Activated CD4-positive, alpha-beta T cell treated with anti-CD3 and anti-CD28 coated beads, Interleukin-10, Interleukin-2, amounts not matched to agents 100 ng/mL and 50 ng/mL, durations not matched to agents 16 hours and 8 hours (primary cell): ENCODE measurements at places on chromosomes 5 and 9.

DNA sequence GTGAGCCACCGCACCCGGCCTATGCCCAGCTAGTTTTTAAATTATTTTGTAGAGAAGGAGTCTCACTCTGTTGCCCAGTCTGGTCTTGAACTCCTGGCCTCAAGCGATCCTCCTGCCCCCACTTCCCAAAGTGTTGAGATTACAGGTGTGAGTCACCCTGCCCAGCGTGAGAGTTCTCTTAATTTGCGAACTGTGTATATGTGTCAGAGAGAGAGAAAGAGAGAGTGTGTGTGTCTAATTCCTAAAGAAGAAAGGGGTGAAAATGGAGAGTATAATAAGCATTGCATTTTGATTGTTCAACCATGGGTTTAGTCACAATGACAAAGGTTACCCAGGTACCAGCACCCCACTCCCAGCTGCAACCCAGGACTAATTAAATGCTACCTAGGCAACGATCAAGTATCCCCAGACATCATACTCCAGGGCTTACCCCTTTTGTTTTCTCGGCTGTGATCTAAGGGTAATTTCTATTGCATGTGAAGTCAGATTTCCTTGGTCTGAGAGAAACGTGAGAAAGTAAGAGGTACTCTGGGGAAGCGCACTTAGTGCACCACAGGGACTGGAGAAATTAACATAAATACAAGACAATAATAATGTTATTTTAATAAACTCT is 16.6 kb downstream of the MAP1B start:
- DNase-seq, result no peak

GRCh38 chr5:82812575-82812974 is 264.6 kb downstream of the TMEM167A start:
- DNase-seq, result no peak

DNA sequence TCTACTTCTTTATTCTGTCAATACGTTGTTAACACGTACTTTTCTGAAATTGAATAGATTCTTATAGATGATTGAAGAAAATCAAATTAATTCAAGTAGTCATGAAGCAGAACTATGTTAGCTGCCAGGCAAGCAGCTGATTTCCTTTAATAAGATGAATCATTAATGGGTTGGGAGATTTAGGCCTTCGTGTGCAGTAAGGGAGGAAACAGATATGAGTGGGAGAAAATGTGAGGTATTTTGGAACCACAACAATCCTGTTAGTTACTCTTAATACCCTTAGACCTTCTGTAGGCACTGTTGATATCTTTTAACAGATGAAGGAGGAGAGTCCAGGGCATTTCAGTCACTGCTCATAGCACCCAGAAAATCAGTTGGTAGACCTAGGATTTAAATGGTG is 121.0 kb downstream of the AOPEP start:
- peak; percentile 19 for DNase-seq

DNA sequence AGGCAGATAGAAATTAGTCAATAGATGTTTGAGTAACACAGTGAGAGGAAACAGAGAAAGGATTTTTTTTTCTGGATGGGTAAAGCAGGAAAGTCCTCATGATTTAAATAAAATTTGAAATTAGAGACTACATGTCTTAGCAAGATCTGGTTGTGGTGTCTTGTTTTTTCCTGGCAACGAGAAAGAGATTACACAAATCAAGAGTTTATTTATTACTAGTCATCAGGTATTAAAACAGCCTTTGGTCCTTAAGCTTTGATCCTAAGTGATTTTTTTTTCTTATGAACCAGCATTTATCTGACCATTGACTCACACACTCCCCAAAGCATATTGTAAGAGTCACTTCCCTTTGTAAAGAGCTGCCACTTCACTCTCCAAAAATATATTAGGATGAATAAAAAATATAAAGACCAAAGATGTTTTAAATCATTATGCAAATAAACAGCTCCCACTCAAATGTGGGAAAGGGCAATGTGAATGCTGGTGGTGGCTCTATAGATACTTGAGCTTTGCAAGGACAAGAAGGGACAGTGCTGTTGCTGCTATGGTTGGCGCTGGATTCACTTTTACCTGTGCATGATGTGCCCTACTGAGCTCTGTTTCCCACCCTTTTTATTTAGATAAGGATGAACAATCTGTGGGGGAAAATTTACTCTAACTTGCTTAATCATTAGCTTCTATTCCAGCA is 1726.5 kb downstream of the MAT2B start:
- DNase-seq, result no peak

GRCh38 chr5:43639566-43639965 is 36.6 kb downstream of the NNT start:
- no peak for DNase-seq

GRCh38 chr5:168686837-168687236 is 107.7 kb upstream of the PANK3 start:
- DNase-seq, result no peak

DNA sequence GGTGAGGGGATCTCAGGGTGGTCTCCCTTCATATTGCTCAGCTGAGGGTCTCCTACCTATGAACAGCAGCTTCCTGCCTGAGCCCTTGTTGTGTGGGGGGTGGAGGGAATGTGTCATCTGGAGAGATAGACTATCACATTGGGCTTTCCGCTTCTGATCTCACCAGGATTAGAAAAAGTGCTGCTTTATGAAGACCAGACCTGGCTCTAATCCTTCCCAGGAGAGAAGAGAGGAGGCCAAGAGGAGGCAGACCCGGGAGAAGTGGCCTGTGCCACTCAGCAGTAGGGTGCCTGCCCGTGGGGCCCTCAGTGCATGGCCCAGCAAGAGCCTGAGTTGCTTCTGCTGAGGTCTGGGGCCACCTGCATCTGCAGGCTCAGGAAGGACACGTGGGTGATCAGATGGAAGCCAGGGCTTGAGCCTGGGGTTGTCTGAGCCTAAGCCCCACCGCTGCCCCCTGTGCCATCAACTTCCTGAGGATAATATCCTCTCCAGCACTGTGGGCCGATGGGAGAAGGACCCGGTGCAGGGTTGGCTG is 22.1 kb upstream of the COL5A1 start:
- no peak for DNase-seq

- DNase-seq, result no peak
These were observed 55.8 kb downstream of the ZNF354C start for GRCh38 chr5:179115845-179116524.

DNA sequence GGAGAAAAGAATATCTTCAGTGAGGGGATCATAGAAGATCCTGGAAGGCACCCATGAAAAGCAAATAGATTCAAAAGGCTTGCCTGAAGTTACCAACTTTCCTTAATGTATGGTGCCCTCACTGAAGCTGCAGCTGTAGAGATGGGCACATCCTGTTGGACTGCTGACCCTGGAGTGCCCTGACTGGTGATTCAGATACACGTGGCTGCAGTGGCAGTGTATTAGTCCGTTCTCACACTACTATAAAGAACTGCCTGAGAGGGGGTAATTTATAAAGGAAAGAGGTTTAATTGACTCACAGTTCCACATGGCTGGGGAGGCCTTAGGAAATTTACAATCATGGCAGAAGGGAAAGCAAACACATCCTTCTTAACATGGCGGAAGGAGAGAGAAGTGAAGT is 80.3 kb downstream of the OSMR start:
- DNase-seq, result no peak

- peak; percentile 14 for DNase-seq
These were observed 122.3 kb downstream of the VAV2 start for GRCh38 chr9:133869674-133870405.

- DNase-seq, result peak; percentile 41
These were observed 21.2 kb downstream of the MEGF9 start for GRCh38 chr9:120692901-120693699.

- DNase-seq, result peak; percentile 83
These were observed 10.5 kb upstream of the IRF1 start for GRCh38 chr5:132500931-132501628.

GRCh38 chr5:113806904-113807303 is 293.4 kb downstream of the YTHDC2 start:
- no peak for DNase-seq

GRCh38 chr9:16718952-16719351 is 151.5 kb downstream of the BNC2 start:
- no peak for DNase-seq

- DNase-seq, result no peak
These were observed 11.6 kb downstream of the BNIP1 start for GRCh38 chr5:173155912-173156311.

DNA sequence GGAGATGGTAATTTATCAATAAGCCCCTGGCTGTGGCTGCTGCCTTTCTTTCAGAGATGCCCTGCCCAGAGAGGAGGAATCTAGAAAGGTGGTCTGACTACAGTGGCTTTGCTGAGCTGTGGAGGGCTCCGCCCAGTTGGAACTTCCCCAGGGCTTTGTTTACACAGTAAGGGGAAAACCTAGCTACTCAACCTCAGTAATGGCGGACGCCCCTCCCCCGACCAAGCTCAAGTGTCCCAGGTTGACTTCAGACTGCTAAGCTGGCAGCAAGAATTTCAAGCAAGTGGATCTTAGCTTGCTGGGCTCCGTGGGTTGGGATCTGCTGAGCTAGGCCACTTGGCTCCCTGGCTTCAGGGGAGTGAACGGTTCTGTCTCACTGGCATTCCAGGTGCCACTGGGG is 865.4 kb upstream of the ACO1 start:
- DNase-seq, result peak; percentile 4

- DNase-seq, result no peak
These were observed 1767.6 kb upstream of the NUDT12 start for GRCh38 chr5:105330185-105330584.

DNA sequence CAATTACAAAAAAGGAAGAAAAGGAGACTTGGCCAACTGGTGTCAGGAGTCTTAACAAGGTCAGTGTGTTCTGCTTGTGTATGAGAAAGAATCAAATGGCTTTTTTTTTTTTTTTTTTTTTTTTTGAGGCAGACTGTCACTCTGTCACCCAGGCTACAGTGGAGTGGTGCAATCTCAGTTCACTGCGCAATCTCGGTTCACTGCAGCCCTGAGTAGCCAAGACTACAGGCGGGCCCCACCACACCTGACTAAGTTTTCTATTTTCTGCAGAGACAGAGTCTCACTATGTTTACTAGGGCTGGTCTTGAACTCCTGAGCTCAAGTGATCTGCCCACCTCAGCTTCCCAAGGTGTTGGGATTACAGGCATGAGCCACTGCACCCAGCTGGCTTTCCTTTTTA is 3.1 kb upstream of the IL7R start:
- peak; percentile 86 for DNase-seq

GRCh38 chr9:91644433-91644832 is 220.8 kb upstream of the NFIL3 start:
- DNase-seq, result no peak

DNA sequence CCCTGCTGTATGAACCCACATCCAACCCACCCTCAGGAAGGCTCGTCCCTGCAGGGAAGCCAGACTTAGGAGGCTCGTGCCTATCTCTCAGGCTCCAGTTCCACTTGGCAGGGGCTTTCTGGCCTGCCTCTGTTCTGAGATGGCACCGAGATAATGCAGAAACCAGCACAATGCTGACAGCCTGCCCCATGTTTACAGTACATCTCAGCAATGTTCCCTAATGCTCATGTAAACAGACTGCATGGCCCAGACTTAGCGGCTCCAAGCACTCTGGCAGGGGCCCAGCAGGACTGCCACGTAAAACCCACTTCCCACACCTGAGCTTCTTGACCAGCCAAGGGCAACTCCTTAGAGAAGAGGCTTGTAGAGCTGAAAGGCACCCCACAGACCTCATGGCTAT is 499.5 kb upstream of the BRINP1 start:
- DNase-seq, result no peak

GRCh38 chr5:166916021-166916420 is 1375.4 kb upstream of the WWC1 start:
- DNase-seq, result no peak

DNA sequence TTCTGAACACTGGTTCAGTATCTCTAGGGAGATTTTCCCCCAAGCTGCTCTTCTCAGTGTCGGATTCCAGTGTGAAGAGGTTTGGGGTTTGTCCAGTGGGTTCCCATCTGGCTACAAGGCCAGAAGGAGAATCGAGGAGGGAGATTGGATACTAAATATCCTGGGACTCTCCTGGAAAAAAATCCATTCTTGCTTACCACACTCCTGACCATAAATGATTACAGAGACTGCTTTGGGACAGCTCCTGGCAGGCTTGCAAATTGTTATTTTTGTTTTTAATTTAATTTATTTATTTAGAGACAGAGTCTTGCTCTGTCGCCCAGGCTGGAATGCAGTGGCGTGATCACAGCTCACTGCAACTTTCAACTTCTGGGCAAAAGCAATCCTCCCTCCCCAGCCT is 4.7 kb upstream of the SUSD1 start:
- DNase-seq, result no peak

DNA sequence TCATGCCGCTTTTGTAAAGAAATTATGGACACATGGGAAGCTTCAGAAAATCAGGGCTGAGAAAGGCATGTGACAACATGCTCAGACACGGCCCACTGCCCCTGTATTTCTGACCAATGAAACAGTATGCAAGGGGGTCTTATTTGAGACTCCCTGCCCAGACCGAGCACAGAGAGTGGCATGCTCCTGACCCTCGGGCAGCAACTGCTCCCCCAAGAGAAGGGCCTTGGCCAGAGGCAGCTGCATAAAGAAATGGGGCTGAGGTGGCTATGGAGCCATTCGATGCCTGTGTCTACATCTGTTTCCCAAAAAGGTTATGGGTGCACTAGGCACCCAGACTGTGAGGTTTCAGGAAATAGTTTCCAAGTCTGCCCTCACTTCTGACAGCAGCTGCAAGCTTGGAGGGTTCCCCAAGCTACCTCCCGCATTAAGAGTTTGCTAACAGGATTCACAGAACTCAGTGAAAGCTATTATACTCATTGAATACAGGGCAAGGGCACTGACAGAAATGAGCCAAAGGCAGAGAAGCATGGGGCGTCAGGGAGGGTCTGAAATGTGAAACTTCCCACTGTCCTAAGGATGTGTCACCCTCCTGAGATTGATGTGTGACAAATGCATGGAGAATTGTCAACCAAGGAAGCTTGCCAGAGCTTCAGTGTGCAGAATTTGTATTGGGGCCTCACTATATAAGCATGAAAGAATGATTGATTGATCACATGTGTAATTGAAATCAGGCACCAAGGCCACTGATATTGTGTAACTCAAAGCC is 94.3 kb downstream of the DAP start:
- DNase-seq, result no peak

DNA sequence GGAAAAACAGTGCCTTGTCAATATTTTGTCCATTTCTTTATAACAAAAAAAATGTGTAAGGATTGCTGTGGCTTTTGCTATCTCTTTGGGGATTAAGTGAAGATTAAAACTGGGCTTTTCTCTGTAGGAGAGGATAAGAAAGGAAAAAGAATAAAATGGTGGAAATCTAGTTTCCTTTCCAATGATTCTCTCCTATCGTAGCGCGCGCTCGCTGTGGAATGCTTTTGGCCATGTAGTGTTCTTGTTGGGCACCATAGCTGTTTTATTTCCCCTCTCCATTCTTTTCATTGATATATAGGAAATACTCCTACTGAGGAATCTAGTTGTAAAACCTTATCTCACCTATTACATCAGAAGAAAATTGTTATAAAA is 1.5 kb downstream of the STXBP1 start:
- DNase-seq, result no peak

DNA sequence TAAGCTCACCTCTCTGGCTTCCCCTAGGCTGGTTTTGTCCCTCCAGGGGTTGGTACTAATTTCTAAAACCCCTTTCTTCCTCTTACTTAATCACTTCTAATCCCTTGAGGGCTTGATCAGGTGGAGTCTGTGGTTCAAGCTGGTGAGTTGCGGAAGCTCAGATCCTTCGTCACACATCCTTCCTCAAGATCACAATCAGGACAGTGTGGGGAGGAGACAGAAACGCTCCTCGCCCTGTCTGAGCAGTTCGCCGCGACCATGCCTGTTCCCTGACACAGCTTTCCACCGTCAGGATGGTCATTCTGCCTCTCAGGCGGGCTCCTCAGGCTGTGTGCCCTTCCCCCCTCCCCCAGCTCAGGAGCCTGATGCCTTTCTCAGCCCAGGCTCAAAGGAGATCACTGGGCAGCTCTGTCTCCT is 24.3 kb downstream of the CPLX2 start:
- DNase-seq, result peak; percentile 82

GRCh38 chr5:118440496-118440895 is 547.9 kb downstream of the DTWD2 start:
- DNase-seq, result no peak
